ENCODE measurements at places on chromosomes 7 and 10.

DNA sequence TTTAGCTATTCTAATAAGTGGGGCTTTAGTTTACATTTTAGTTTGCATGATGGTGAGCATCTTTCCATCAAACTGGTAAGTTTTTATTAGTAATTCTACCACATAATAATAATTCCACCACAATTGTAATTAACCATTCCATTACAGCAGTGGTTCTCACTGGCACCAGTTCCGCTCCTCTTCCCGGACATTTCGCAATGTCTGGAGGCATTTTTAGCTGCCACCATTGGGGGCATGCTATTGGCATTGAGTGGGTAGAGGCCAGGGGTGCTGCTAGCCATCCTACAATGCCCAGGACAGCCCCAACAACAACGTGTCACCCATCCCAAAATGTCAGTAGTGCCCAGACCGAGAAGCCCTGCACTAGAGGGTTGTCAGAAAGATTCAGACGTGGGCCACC is 31.4 kb downstream of the ADRB1 start:
- DNase-seq: no peak

DNA sequence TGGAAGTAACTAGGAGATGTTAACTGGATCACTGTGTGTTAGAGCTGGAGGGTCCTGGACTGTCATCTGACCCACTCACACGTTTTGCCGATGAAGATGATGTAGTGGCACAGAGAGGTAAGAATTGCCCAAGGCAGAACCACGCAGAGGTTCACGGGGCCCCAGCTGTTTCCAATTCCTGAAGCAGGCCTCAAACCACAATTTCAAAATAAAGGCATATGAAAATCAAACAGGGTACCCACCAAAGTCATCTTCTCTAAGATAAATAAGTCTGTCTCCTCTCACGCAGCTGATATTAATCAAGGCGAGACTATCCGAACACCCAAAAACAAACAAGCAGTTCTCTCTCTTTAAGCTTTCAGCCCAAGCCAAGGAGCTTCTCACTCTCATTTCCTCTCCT is 113.3 kb upstream of the JCAD start:
- DNase-seq: no peak

DNA sequence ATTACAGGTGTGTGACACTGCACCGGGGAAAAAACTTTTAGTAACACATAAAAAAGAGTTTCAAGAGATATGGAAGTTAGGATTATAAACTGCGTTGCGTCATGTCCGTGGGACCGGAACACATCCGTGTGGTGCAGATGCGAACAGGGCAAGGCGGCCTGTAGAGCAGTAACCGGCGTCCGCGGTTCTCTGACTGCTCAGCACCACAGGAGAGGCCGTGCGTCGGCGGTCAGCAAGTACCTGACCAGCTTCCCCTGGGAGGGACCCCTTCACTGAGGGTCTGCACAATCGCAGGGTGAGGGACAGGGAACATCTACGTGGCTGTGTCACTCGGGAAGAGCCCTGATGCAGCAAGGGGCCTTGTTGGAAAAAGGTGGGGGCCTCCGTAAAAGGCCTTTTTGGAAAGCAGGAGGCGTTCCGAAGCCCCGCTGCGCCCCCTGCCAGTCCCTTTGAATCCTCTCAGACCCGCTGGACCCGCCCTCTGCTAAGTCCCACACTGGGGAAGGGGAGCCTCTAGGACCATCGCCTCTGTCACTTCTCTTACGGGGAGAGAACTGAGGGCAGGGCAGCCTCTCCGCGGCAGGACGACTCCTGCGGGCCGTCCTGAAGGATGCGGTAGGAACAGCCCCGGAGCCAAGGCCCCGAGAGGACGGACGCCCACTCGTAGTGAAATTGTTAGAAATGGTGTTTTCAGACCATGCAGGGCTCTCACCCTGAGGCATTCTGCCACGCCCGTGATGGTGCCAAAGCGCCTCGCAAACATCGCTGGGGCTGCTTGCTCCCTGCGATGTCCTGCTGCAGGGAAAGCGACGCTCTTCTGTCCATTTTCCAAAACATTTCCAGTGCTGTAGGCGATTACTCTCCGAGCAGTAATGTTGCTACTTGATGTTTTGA is 771.6 kb upstream of the COBL start:
- DNase-seq: no peak

- no peak for DNase-seq
Measured at GRCh38 chr10:101305320-101306241, 48.4 kb upstream of the BTRC start.

GRCh38 chr10:80921032-80921431 is 383.3 kb downstream of the SH2D4B start:
- DNase-seq: no peak

DNA sequence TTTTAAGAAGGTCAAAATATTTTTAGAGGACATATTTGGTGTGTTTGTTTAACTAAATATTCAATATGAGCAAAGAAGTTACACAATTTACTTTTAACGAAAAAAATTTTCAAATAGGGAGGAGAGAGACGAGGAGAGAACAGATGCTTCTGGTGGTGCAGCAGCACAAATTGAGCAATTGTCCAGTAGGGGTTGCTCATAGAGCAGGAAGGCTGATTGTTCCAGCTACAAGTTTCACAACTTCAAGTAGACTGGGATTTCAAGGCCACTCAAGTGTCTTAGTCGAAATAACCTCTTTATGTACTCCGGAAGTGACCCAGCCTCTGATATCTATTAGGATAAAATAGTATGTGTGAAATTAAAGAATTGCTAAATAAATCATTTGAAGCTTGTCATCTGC is 197.9 kb downstream of the HDAC9 start:
- peak; percentile 76 for DNase-seq

DNA sequence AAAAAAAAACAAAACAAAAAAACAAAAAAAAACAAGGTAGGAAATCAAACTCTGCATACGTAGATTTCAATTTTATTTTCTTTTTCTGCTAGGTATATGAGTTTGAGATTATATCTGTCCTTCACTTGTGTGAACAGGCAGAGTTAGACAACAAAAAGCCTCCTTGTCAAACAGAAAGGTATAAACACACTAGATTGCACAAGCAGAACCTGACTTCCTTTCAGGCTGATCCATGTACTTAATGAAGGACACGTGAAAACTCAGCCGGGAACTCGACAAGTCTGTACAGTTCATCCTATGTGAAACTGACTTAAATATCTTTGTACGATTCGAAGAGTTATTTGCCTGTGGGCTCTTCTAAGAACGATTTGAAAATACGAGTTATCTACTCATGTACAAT is 254.1 kb downstream of the ARL4A start:
- DNase-seq: no peak

DNA sequence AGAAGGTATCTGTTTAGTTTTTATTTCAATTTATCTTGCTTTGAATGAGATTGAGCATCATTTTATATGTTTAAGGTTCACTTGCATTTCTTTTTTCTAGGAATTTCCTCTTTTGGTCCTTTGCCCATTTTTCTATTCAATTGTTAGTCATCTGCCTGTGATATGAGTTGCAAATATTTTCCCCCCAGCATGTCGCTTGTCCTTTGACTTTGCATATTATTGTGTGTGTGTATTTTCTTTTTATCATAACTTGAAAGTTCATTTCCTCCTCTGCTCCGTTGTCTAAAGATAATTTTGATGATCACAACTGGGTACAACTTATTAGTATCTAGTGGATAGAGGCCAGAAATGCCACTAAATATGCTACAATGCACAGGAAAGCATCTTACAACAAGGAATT is 132.7 kb upstream of the MDFIC start:
- DNase-seq: no peak

DNA sequence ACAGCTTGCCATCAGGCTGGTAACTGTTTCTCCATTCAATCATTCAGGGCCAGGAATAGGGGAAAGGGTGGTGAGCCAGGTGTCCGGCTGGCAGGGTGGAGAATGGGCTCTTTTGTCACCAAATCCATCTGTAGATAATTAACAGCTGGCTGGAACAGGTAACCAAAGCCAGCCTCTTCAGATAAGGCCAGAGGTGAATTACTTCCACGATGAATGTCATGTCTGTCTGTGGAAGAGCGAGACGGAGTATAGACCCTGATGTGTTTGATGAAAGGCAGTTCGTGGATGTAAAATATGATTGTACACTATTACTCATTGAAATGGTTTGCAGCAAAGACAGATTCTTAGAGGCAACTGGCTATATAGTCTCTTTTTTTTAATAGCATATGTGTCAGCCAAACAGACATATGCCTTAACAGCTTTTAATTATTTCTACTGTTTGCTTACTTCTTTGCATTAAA is 149.8 kb downstream of the KLF6 start:
- DNase-seq: no peak

DNA sequence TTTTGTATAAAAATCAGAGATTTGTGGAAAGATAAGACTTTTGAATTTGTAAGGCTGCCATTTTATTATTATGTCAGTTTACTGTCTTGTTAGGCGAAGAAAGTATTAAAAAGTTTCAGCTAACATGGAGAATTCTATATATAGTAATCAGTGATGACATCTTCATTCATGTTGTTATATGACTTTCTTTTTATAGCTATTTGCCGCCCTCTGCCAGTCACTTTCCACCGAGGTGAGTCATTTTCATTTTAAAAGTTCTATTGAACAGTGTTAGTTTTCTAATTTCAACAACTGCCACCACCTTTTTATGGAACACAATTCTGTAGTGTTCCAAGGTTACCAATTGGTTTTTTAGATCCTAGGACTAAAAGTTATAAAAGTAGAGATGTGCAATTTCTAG is 11.8 kb downstream of the CUTC start:
- no peak for DNase-seq

- DNase-seq: no peak
Measured at GRCh38 chr7:43489257-43489656, 93.7 kb upstream of the STK17A start.

DNA sequence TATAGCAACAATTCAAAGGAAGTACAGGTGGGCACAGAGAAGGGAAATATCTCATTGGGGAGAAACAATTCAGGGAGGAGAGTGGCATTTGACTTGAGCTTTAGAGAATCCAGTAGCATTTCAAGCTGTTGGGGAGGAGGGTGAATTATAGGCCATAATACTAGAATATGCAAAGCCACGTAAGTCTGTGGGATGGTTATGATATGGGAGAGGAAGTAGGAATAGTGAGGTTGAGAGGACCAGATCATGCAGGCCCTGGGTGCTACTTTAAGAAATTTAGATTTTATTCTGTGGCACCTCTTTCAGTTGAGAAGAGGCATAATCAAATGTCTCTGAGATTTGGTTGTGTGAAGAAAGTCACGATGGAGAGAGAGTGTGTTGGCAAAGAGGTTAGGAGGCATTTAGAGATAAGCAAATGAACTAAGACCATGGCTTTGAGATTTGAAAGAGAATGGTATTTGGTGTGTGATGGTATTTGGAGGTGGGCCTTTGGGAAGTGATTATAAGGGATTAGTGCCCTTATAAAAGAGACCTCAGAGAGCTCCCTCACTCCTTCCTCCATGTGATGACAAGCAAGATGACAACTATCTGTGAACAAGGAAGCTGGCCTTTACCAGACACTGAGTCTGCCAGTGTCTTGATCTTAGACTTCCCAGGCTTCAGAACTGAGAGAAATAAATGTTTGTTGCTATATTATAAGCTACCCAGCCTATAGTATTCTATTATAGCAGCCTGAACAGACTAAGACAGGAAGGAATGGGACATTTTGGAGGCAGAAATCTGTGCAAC is 15.1 kb downstream of the ADD3 start:
- DNase-seq: no peak

- no peak for DNase-seq
Measured at GRCh38 chr7:74051193-74051592, 23.2 kb downstream of the ELN start.

- no peak for DNase-seq
Measured at GRCh38 chr7:81632418-81632817, 137.4 kb downstream of the HGF start.

GRCh38 chr10:88952647-88953111 is at the start of gene ACTA2:
Gene ACTA2 (minus strand): TSS chr10:88952773. CDS start chr10:88948930, 3,843 bp downstream.
- peak; percentile 56 for DNase-seq

GRCh38 chr7:112005205-112005775 is 200.9 kb downstream of the DOCK4 start:
- DNase-seq: no peak

GRCh38 chr7:816751-817671 is 15.3 kb upstream of the SUN1 start:
- peak; percentile 25 for DNase-seq

GRCh38 chr7:158064631-158065030 is 523.0 kb downstream of the PTPRN2 start:
- DNase-seq: no peak

GRCh38 chr10:112532189-112532588 is 85.2 kb downstream of the VTI1A start:
- DNase-seq: no peak

GRCh38 chr7:151851782-151852181 is 25.1 kb downstream of the PRKAG2 start:
- no peak for DNase-seq

DNA sequence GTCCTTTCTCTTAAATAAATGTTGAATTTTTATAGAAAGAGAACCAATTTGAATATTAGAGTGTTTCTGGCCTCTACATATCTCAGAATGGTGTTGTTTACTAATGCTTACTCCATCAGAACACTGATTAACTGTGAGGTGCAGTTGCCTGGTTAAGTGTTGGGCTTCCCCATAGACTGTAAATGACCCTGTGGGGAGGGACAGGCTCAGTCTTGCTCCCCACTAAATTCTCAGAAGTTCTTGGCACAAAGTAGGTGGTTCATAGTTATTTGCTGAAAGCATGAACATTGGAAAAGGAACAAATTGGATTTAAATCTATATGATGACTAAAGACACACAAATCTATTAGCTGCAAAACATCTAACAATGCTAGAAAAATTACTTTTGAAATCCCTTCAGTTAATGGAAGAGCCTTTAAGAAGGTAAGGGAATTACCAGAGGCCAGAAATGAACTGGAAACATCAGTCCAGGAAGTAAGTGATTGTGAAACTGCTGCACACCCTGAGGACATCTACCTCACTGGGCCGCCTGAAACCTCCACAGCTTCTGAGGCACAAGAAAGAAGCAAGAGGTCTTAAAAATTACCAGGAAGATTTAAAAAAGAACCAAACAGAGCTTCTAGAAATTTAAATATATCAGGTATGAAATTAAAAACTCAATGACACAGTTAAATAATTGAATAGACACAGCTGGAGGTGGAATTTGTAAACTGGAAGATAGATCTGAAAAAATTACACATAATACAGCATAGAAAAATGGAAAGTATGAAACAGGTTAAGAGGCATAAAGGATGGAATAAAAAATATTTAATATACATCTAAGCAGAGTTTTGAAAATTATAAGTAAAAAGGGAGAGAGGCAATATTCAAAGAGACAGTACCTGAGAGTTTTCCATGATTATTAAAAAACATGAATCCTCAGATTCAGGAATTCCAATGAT is 17.8 kb upstream of the COMTD1 start:
- no peak for DNase-seq

GRCh38 chr7:66683770-66684123 is 55.1 kb downstream of the KCTD7 start:
- no peak for DNase-seq

GRCh38 chr10:7507887-7508726 is 97.3 kb upstream of the SFMBT2 start:
- no peak for DNase-seq

All from AG08395 (cell line).